ENCODE measurements at places on chromosomes 11 and 22.

GRCh38 chr11:77068457-77069335, 1.9 kb downstream of the CAPN5 start:
- DNase-seq: no peak

GRCh38 chr11:31645747-31646146, 136.2 kb downstream of the ELP4 start:
- DNase-seq: no peak

DNA sequence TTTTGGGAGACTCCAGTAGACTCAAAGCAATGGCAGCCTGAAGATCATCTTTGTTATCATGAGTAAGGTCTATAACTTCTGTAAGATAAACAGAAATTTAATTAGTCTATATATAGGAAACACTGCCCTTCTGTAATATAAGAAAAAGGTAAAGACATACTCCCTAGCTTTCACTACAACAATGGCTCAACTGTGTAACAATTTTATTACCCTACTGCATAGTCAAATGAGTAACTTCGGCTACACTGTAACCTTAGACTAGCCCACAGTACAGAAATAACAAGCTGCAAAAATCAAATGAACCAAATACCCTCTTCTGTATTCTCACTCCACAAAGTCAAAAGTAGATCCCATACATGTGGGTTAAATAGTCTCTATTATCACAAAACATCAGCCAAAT, 33.7 kb downstream of the USP28 start:
- no peak for DNase-seq

DNA sequence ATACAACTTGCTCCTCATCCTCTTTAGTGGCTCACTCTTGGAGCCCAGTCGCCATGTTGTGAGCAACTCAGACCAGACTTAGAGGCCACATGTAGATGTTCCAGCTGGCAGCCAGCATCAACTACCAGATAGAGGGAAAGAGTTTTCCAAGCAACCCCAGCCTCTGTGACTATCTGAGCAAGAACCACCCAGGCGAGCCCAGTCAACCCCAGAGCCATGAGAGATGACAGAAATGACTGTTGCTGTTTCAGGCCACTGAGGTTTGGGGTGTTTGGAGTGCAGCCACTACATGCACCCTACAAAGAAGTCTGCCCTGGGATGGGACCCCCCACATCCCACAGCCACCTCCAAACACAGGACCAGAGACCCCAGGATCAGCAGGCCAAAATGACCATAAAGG, 24.8 kb upstream of the CLDN5 start:
- DNase-seq: no peak

- no peak for DNase-seq
Measured at GRCh38 chr11:76269661-76270261, 63.5 kb upstream of the WNT11 start.
